HT1080 (cell line): ENCODE measurements at places on chromosomes 4 and X. TPM values are rescaled to one million over a fixed set of nuclear protein-coding genes. Genes with fewer than 3 reads are reported as not detected.

DNA sequence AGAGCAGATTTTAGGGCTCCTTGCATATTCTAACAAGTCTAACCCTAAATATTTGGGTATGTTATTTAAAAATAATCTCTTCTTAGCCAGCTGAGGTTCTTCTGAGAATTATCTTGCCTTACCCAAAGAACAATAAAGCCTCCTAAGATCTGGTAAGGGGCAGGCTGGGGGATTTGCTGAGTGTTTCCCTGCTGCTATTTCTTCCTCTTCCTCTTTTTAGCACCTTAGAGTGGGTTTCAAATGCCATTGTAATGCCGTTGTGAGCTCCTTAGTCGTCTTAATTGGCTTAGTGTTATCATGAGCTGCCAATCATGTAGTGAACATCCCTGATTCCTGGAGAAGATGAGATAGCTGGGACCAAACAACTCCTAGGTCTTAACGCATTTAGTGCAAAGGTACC lies 15.4 kb downstream of the STOX2 start:
- DNase-seq = no peak

DNA sequence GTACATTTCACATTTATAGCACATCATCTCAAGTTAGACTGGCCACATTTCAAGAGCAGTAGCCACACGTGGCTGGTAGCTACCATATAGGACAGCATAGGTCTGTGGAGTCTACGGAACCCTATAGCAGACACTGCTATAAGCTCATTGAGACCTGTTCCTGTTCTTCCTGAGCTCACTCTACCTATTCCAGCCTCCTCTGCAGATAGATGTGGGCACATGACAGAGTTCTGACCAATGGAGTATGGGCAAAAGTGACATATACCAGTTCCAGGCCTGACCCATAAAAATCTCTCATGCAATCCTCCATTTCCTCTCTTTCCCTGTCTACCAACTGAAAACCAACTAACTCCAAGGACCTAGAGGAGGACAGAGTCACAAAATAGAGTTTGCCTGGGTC lies 3.5 kb upstream of the HDAC6 start:
- DNase-seq = no peak

DNA sequence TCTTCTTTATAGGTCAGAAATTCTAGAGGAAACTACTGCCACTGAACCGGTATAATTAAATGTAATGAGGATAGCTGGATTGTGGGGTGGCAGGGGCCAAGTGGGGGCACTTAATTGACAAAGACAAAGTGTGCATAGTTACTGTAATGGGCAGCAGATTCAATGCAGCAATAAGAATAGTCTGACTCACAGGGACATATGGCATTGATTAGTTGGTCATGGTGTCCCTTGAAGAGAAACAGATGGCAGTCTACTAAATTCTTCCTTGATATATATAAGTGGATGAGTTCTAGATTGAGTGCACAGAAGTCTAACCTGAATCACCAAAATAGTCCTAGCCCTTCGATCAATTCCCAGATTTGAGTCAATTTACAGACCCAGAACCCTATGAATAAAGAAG lies 31.6 kb downstream of the ETDC start:
- DNase-seq = no peak

- DNase-seq = no peak
These were observed 54.6 kb upstream of the CLDN34 start for GRCh38 chrX:9912351-9913145.

TMEM150C gene
- total RNA-seq = 1.9 TPM in 2 replicates

CRLF2 gene
- total RNA-seq = 0.42 TPM in 1 of 2 replicates, not detected in the other

HHIP gene
- 36.9 and 48.8 TPM in 2 replicates for total RNA-seq

TLL1 gene
- total RNA-seq = 0.31 TPM in 1 of 2 replicates, not detected in the other
